ENCODE measurements at places on chromosomes 6 and 20.

DNA sequence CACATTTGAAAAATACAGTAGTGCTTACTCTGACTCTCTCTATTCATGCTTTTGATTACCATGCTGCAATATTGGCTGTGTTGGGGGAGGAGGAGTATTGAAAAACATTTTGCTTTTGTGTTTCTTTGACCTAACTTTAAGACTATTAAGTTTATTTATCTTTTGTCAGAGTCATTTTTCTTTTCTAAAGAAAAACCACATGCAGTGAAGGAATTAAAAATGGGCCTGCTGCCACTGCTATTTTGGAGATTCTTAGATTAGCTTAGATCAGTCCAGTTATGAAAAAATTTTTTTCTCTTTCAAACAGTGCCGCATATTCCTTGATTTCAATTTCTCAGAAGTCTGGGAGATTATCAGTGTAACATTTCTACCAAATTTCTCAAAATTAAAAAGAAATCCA, 36.1 kb downstream of the BCKDHB start:
- no peak for DNase-seq

GRCh38 chr20:47136782-47137181, 219.7 kb downstream of the ZMYND8 start:
- DNase-seq: no peak

DNA sequence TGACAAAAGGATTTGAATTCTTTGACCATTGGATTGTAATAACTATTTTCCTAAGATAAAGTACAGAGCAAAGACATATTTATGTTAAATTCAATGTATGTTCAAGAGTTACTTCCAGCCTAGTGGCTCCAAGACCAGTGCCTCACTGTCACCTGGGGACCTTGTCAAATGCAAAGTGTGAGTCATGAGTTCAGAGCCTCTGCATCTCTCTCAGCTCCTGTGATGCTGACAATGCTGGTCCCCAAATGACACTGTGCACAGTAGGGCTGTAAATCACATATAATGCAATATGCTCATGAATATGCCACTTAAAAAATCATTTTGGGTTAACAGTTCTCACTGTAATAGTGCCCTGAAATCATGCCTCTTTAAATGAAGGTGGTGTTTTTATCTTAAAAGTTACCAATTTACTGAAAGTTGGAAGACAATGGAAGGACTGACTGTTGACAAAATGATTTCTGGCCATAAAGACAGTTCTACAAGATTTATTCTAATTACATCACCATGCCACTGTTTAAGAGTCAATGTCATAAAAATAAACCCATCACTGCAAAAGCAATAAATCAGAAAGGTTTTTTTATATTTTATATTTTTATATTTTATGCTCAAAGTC, 62.1 kb downstream of the NRSN1 start:
- no peak for DNase-seq

DNA sequence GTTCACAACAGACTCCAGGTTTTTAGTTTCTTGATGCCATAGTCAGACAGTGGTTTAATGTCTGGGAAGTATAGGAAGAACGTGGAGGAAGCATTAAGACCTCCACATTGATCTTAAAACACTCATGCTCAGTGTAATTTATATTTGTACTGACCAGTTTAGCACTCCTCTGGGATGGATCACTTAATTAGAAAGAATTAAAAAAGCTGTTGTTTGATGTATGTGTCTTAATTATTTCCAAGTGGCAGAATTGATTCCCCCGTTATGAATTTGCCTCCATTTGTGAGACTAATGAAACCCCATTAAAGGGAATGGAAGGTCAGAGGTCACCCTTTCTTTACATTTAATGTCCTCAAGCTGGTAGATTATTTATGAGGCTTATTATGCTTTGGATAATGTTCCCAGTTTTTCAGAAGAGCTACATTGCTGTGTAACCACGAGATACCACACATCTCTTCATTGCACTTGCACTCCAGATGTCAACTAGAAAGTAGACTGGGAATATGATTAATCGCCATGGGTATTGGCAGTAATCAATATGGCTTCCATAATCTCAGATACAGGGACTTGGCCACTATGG, 270.0 kb upstream of the JAG1 start:
- no peak for DNase-seq

DNA sequence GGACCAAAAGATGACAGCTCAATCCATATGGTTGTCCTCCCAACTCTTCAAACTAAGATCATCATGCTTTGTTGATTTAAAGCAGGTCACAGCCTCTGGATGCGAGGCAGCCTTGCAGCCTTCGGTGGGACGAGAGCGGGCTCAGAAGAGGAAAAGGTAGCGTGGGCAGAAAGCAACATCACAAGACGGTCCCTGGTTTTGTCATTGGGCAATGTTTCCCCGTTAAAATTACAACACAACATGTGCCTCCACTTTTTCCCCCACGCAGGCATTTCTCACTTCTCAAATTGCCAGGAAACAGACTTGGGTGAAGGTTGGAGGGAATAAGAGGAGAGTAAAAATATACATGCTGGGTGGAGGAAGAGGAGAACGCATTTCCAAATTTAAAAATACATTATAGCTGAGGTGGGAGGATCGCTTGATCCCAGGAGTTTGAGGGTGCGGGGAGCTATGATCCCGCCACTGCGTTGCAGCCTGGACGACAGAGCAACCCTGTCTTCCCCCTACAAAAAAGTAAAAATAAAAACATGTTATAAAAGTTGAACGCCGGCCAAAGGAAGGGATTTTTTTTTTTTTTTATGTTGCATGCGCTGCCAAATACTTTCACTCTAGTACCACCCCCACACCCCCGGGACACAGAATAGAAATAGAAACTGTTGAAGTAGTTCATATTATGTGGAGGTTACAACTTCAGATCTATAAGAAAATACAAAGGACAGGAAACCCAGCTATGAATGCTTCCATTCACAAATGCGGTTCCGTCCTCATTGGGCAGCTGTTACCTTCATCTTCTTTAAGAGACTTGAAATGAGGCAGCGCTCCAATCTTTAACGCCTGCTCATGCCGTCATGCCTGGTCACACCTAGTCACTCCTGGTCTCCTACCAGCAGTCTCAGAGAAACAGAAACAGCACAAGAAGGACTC, 13.9 kb upstream of the NAA20 start:
- no peak for DNase-seq
